ENCODE measurements at places on chromosomes 3 and 15.
A peak's percentile ranks its signal among the peaks of the same experiment; 100 is the strongest.

GRCh38 chr3:72346526-72346926 is 501.7 kb downstream of the SHQ1 start:
- DNase-seq: no peak

DNA sequence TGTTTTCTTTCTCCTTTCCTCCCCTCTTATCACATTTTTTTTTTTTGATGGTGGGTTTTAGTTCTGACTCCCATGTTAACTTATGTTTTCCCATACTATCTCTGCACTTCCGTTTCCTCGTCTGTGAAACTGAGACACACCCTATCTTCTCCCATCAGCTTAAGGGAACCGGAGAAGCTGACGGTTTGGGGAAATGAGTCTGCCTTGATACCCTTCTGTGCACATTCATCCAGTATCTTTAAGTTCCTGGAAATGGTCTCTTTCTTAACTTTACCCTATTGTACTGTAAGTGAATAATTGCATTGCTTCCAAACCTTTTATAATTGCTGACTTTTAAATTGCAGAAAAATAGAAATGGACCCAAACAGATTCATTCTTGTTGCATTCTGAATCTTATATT is 26.2 kb upstream of the CFAP161 start:
- DNase-seq: no peak

DNA sequence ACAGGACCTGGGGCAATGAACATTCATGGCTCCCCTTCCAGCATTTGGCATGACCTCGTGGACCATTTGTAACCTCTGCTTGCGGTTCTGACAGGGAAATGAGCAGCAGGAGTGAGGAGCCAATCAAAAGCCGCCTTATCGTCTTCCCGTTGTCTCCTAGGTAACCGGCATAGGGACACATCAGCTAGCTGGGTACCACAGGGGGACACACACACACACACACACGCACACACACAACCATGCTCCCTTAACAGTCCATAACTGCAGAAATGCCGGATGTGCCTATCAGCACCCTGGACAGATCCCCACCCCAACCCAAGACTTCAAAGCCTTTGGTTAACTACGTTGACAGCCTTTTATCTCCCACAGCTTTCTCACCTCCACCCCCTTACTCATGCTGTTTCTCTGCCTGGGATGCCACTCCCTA is 53.4 kb upstream of the CCDC174 start:
- peak; percentile 27 for DNase-seq

GRCh38 chr15:89472785-89473256 is 23.6 kb downstream of the RHCG start:
- peak; percentile 37 for DNase-seq

DNA sequence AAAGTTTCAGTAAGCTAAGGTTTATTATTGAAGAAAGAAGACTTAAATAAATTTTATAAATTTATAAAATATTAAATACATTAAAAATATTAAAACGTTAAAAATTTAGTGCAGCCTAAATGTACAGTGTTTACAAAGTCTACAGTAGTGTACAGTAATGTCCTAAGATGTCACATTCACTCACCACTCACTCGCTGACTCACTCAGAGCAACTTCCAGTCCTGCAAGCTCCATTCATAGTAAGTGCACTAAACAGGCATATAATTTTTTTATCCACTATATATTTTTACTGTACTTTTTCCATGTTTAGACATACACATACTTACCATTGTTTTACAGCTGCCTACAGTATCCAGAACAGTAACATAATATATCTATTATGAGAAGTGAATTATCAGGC is 51.5 kb downstream of the TJP1 start:
- DNase-seq: no peak

- no peak for DNase-seq
These were observed 1179.9 kb downstream of the ZPLD1 start for GRCh38 chr3:103614719-103615118.

- no peak for DNase-seq
These were observed 255.4 kb downstream of the TJP1 start for GRCh38 chr15:29566914-29567313.

GRCh38 chr3:39149498-39150147 is 3.8 kb downstream of the CSRNP1 start:
- no peak for DNase-seq

GRCh38 chr3:46463120-46463867 is 1.4 kb downstream of the LTF start:
- DNase-seq: no peak

- no peak for DNase-seq
These were observed 128.4 kb upstream of the HACD2 start for GRCh38 chr3:123713211-123713610.

- no peak for DNase-seq
These were observed 115.9 kb downstream of the ASB7 start for GRCh38 chr15:100718075-100718980.

DNA sequence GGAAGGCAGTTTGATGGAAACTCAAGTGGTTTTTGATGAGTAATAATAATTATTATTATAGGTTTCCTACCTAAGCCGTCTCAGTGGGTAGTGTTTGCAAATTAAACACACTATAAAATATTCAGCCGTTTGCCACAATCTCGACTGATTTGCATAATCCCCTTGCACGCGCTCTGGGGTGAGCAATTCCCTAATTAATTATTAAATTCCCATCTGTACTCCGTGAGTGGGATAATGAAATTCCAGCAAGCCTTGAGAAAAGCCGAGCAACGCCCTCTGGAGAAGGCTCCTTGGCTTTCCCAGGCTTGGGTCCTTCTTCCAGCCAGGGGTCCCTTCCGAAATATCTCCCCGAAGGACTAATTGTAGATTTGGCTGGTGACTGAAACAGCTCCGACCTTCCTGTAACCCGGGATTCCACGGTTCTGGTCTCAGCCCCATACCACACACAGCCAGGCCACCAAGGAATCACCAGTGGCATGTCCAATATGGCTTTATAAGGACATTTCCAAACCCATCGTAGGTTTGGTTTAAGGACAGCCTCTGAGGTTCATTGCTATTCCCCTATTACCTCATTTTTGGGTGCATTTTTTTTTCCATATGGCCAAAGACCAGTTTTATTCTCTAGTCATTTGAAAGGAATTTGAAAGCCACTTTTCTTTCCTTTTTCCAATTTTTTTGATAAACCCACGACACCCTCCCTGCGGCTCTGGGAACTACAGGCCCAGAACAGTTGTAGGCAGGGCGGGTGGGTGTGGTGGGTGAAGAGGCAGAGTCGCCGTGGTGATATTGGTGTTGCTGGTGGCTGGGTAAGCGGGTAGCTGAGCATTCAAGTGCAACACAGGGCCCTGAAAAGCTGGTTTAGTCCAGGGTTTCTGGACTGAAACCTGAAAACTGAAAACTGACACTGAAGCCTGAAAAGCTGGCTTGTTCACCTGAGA is 33.2 kb upstream of the RGMA start:
- DNase-seq: no peak

GRCh38 chr3:167115331-167115934 is 264.7 kb downstream of the ZBBX start:
- DNase-seq: no peak

GRCh38 chr3:190911382-190911781 is 48.9 kb upstream of the GMNC start:
- DNase-seq: no peak

DNA sequence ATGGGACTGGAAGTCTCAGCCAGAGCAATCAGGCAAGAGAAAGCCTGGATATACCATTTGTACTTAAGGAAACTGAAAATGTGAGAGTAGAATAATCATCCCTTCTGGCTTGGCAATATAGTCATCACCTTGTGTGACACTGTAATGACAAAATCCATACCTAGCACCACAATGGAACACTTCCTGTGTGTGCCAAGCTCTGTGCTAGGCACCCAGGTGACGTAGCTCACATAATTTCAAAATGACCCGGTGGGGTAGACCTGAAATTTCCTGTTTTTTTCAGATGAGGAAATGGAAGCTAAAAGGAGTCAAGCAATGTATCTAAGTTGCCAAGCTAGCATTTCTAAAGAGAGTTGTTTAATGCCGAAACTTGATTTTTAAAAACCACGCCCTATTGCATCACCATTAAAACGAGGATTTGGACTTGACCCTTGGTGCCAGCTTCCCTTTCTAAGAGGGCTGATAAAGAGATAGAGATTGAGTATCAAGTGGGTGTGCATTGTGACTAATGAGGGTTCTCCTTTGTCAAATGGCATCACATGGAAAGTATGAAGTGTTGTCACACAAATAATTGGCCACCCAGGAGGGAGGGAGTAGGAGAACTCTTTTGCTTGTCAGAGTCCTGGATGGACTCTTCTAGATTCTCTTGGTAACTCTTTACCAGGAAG is 141.3 kb upstream of the PDZRN3 start:
- no peak for DNase-seq

DNA sequence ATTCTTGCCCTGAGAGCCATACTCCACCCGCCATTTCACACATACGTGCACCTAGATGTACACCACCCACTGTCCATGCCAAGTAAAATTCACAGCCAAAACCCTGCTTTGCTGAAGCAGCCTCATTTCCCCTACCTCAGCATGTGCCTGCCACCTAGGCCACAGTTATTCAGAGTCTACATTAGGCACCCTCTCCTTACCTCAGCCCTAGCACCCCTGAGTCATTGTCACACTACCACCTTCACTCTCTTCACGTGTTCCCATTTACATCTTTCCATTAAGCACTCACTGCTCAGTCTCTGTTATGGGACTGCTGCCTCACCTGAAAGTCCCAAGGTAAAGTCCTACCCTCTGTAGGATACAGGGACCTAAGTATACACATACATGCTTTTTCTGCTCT is 70.0 kb downstream of the SETD5 start:
- no peak for DNase-seq

DNA sequence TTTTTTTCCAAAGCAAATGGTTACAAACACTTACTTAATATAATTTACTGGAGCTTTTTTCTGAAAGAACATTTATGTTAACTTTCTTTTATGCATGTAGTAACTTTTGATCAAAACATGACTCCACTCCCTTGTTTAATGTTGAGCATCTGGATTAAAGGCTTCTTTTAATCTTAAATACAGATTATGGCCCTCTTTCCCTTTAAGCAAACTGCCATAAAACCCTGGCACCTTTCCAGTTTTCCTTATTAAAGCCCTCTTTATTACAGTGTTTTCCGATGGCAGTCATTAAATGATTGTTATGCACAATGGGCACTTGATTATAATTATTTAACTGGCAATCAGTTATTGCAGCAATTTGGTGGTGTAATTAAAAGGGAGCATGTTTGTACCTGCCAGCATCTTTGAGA is 167.0 kb downstream of the VGLL4 start:
- DNase-seq: no peak

DNA sequence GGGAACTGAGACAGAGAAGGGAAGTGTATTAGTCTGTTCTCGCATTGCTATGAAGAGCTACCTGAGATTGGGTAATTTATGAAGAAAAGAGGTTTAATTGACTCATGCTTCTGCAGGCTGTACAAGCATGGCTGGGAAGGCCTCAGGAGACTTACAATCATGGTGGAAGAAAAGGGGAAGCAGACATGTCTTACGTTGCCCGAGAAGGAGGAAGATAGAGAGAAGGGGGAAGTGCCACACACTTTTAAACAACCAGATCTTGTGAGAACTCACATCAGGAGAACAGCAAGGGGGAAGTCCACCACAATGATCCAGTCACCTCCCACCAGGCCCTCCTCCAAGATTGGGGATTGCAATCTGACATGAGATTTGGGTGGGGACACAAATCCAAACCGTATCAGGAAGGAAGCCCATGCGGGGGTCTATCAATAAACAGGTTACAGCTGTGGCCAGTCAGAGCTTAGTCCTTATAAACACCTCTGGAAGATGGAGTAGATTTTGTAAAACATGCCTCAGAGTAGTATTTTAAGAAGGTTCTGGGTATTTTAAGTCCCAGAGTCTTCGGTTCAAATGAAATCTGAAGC is 153.9 kb downstream of the GHSR start:
- DNase-seq: no peak

DNA sequence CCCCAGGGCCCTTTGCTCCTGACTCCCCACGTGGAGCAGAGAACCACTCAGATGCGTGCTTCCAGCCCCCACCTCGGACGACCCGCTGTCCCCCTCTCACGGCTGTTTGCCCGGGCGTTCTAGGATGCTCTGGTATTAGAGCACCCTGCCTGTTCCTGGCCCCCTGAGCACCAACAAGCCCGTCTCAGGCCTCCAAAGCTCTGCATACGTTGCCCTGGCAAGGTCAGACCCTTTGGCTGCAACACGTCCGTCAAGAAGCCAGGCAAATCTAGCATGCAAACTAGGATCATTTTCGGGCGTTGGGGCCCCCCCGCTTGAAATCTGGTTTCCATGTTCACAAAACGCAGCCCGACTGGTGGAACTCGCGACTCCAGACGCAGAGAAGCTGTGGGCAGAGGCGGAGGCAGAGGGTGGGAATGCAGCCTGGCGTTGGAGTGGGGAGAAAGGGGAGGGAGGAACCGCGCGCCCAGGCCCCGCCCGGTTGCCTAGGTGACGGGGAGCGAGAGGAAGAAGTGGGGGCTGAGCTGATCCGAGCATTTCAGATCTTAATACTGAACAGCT is 86.2 kb upstream of the PIAS1 start:
- no peak for DNase-seq

- DNase-seq: no peak
These were observed 276.4 kb downstream of the POLQ start for GRCh38 chr3:121269389-121269788.

DNA sequence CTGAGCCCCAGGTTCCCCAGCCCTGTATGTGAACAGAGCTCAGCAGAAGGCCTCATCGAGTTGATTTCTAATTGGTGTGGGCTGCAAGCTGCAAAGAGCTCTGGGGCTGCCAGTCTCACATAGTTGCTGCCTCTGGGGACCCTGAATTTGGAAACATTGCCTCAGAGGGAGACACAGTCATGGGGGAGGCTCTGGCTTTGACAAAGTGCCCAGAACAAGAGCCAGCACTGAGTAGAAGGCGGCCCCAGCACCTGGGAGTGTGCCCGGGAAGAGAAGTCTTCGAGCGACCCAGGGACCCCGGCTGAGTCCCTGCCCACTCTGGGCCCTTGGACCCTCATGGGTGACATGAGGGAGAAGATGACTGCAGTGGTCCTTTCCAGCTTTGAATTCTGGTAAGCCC is 7.3 kb downstream of the NTRK3 start:
- no peak for DNase-seq

Measured in stimulated activated CD4-positive, alpha-beta T cell treated with anti-CD3 and anti-CD28 coated beads, Interleukin-12 subunit alpha, Interleukin-12 subunit beta, amount 100 ng/mL, for 48 hours (primary cell).